ENCODE measurements at places on chromosomes 3 and 15.
A peak's percentile ranks its signal among the peaks of the same experiment; 100 is the strongest.

GRCh38 chr15:90219421-90220141 lies 14.2 kb downstream of the CIB1 start:
- peak; percentile 72 for DNase-seq

DNA sequence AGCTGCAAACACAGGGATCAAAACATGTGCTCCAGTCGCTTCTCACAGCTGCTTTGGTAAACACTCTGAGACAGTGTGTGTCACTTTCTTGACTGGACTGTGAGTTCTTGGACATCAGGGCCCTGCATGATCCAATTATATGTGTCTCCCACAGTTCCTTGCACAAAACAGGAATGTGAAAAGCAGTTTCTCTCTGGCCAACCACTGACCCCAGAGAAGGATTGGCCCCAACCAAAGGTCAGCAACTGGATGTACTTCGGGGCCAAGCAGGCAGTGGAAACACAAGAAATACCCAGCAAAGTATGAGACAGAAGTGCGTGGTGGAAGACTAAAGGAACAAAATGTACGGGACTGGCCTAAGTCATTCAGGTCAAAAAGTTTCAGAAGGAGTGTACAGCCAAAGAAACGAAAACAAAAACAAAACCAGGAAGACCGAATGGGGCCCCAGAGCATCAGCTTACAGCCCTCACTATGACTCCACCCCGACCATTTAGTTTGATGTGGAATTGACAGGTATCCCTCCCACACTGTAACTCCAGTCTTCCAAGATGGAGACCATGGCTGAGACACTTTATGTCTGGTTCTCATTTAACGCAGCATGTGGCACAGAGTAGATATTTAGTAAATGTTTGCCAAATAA lies 76.7 kb upstream of the LPP start:
- DNase-seq: no peak

DNA sequence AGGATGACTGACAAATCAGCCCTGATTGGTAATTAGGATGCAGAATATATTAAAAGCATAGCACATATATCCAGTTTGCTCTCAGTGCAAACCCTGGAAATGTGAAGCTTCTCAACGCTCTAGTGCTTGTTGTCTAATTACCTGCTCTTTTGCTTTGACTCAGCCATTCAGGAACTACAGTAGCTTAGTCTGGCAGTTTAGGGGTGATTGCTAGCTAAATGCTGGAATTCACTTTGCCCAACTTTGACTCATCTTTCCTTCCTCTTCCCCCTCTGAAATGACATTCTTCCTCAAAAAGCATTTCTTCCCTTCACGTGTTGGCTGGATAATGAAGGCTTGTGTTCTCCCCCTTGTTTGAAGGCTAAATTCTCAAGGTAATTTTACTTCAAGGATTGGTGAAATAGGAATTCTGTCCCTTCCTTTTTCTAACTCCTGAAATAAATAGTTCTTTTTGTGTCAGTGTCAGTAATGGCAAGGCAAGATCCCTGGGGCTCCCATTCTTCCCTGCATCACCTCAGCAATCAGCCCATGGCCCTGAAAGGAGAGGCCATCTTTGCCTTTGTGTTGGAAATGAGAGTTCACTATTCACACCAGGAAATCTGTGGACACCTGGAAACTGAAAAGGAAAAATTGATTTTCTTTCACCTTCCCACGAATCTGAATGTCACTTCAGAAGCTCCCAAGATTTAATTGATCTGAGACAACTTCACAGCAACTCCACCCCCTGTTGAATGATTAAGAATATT lies 103.6 kb downstream of the ECT2 start:
- no peak for DNase-seq

DNA sequence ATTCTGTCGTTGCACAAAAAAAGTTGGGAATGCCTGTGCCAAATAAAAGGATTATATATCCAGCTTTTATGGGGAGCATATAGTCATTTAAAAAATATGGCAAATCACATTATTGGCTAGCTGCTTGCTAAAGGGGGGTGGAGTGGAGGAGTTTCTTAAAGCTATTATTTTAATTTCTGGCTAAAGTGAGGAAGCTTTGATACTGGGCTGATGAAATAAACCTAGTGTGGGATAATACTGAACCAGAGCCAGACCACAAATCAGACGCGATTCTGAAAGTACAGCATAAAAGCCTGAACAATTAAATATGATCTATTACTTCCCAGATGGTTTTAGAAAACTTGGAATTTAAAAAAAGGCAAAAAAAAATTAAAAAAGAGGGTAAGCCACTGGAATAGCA lies 14.4 kb downstream of the POLR2M start:
- no peak for DNase-seq

- DNase-seq: no peak
Observed at GRCh38 chr3:41985018-41985417, 23.1 kb upstream of the ULK4 start.

DNA sequence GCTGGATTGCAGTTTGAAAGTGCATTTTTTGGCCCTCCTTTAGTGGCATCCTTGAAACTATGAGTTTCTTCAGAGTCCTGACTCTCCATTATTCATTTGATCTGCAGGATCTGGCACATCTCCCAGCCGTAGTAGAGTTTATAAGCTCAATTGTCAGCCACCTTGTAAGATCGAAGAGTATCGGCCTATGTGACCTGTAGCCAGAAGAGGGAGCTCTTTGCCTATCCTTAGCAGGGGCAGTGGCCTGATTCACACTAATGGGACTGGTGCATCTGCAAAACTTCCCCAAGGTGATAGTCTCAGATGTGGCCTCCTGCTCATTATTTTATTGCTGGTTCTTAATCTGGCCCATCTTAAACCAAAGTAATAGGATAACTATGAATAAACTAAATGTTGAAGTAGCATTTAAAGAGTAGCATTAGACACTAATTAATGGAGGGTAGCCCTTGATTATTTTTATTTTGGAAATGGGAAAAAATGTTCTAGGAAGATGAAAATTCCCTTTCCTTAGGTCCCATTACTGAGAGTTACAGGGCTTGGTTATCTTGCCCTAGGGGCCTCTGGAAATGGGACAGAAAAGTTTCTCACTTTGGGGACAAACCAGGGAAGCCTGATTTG lies 21.2 kb downstream of the GCSAM start:
- peak; percentile 63 for DNase-seq

Data from WERI-Rb-1 (cell line).